Tibial nerve (tissue), 4 donors: ENCODE measurements at places on chromosomes 16 and 17. TPM values are rescaled to one million over a fixed set of nuclear protein-coding genes. Genes with fewer than 3 reads are reported as not detected.

DNA sequence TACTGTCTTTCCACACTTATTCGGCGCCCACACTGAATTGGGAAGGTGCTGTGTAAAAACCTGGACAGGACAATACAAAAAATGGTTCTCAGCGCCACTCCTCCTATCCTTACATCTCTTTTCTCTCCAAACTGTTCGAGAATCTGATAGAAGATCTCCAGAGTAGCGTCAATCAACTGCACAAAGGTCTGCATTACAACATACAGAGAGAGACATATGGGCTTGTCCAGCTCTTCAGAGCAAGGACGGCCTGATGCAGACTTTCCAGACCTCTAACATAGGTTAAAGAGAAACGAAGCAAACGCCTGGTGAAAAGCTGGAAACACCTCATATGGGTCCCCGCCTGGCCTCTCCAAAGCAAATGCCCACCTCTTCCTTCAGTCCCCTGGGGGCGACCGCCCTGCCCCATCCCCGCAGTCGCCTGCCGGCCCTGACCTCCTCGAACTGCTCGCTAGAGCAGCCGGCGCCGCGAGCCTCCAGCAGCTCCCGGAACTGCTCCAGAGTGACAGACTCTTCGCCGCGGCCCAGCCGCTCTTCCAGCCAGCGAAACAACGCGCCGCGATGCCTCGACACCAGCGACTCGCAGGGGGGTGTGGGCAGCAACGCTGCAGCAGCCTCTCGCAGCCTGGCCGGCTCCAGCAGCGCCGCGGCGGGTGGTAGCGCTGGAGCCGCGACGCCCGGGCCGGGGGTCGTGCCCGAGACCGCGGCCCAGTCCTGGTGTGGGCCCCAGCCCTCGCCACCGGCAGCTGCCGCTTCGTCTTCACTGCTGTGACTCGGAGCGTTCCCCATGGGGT is 526 bp downstream of the ZZEF1 start:
- H3K4me3 ChIP-seq, result peak overlapping the region; percentile 86
- H3K27ac ChIP-seq, result peak overlapping the region; percentile 99
- H3K36me3 ChIP-seq, result no peaks in the 10 kb centered on the region
- peaks cover 42% of the 10 kb centered on the region for H3K4me1 ChIP-seq
- H3K27me3 ChIP-seq, result no peaks in the 10 kb centered on the region
- no peak for DNase-seq

- H3K4me3 ChIP-seq, result no peak overlapping the region
- H3K27ac ChIP-seq, result no peak overlapping the region
- peaks cover 19% of the 10 kb centered on the region for H3K4me1 ChIP-seq
- no peak for DNase-seq
- H3K27me3 ChIP-seq, result no peaks in the 10 kb centered on the region
Observed at GRCh38 chr16:50304467-50305440, 38.4 kb downstream of the ADCY7 start.

GRCh38 chr17:7915179-7915610 is 894 bp downstream of the RNF227 start:
- H3K36me3 ChIP-seq, result no peaks in the 10 kb centered on the region
- peaks cover 13% of the 10 kb centered on the region for H3K4me1 ChIP-seq
- H3K27ac ChIP-seq, result peak overlapping the region; percentile 93

DNA sequence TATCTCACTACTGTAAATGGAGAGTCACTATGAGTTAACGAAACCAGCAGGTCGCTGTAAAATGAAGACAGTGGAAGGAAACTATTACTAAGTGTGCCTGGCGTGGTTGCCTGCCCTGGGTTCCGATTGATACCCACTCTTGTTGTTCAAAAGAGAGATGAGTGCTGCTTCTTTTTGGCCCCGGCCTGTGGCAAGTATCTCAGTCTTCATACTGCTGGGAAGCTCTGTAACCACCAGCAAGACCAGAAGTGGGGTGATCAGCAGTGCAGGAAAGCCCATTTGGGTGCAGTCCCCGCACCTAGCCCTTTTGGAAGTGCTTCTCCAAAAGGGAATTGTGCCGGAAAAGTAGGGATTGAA is 104.5 kb downstream of the SNX29 start:
- no peak for DNase-seq
- H3K4me3 ChIP-seq, result no peak overlapping the region
- no peaks in the 10 kb centered on the region for H3K27me3 ChIP-seq

DNA sequence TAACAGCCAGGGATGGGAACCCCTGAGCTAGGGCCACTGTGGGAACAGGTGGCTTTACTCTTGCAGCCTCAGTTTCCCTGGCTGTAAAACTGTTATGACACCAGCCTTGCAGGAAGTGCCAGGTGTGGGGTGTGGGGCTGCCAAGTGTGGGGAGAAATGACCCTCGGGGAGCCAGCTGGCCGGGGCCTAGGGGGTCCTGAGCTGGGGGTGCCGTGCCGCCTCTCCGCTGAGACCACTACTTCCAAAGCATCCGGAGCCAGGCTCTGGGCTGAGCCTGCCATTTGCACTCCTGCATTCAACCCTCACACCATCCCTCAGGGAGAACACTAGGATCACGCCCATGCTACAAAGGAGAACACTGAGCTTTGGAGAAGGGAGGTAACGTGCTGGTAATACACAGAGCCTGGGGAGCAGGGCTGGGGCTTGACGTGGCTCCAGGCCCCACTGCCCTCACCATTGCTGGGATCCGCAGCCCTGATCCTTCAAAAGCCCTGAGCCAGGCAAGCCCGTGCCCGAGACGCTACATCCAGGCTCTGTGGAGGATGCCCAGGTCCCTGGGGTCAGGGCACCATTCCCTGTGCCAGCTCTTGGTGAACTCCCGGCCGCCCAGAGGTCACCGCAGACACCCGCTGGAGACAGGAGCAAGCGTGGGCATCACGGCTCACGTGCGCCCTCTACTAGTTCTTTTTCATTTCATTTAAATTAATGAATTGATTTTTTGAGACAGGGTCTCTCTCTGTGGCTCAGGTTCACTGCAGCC is 28.8 kb upstream of the GINS2 start:
- no peaks in the 10 kb centered on the region for H3K27me3 ChIP-seq
- no peak overlapping the region for H3K4me3 ChIP-seq
- peak; percentile 74 for DNase-seq
- H3K36me3 ChIP-seq, result no peaks in the 10 kb centered on the region

DNA sequence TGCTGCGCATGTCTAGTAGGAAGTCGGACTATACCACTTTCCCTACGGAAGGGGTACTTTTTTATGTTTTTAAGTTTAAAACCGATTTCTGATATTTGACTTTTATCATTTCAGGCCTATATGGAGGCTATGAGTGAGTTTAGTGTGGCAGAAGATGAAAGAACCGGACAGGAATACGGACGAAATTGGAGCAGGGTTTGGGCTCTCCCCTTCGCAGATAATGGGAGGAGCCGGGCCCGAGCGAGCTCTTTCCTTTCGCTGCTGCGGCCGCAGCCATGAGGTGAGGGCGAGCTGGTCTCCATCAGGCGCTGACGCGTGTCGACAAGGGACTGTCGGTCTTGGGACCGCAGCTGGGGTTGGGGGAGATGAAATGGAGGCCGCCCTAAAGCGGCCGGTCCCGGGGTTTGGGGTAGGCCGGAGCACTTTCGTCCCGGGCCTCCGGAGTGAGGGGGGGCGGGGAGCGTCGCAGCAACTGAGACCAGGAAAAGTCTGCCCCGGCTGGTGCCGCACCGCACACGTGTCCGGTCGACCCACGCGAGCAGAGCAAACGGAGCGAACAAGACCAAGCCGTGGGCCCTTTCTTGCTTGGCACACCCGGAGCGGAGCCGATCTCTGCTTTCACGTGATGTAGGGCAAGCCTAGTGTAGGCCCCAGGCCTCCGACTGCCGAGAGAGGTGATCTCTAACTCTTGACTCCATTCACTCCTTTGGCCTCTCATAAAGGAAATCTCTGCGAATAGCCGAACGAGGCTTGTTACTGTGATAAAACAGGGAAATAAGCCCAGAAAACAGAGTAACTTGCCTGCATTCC is at the start of gene RPL19:
RPL19 (plus strand) TSS at position 214 of the 810 bp plus-strand sequence; CDS start at position 276, 62 bp downstream.
- peak within 1 kb of the TSS; percentile 96 for H3K27ac ChIP-seq
- peak within 1 kb of the TSS; percentile 75 for H3K4me3 ChIP-seq
- no peaks in the 10 kb centered on the region for H3K36me3 ChIP-seq
- peaks cover 33% of the 10 kb centered on the region for H3K4me1 ChIP-seq

DNA sequence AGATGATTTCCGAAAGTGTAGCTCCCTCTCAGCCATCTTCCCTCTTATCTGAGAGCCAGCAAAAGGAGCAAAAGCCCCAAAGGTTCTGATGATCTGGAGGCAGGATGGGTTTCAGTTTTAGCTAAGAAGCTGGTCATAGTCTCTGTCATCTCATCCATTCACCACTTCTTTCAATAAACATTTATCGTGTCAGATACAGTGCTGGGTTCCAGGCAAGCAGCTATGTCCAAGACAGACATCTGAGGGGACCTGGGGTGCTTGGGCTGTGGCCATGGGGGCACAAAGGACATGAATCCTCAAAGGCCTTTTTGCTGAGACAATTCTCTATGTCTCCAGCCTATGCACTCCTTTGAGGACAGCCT is 1.0 kb upstream of the ETV4 start:
- H3K4me3 ChIP-seq, result no peak overlapping the region
- H3K36me3 ChIP-seq, result no peaks in the 10 kb centered on the region
- peaks cover 30% of the 10 kb centered on the region for H3K27me3 ChIP-seq
- no peak for DNase-seq

GRCh38 chr17:44187131-44187899 is 543 bp downstream of the TMUB2 start:
- peak overlapping the region; percentile 98 for H3K27ac ChIP-seq
- DNase-seq, result no peak
- no peaks in the 10 kb centered on the region for H3K27me3 ChIP-seq
- H3K4me3 ChIP-seq, result peak overlapping the region; percentile 89
- H3K4me1 ChIP-seq, result no peaks in the 10 kb centered on the region

GRCh38 chr17:57745242-57745641 is at the start of gene CCDC182:
Gene CCDC182, minus strand, starts transcription at chr17:57745299. Its CDS starts 27 bp downstream, at chr17:57745272.
- H3K4me3 ChIP-seq, result no peak within 1 kb of the TSS
- no peak within 1 kb of the TSS for H3K27ac ChIP-seq
- no peaks in the 10 kb centered on the region for H3K27me3 ChIP-seq
- no peaks in the 10 kb centered on the region for H3K4me1 ChIP-seq
- no peak for DNase-seq

DNA sequence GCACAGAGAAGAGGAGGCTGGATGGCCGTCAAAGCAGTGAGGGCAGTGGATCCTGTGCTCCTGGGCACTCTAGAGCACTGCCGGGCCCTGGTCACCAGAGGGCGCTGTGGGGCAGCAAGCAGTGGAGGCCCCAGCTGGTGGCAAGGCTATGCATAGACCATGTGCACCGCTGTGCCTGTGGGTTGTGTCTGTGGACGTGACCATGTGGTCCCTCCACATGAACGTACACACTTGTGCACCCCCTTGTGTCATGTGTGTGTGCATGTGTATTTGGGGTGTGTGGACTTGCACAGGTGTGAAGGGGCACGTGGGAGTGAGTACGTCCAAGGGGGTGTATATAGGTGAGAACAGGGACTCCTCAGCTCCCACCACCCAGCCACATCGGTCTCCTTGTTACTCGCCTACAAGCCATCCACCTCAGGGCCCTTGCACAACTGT is 4.4 kb upstream of the MAP2K3 start:
- no peak overlapping the region for H3K27ac ChIP-seq
- H3K27me3 ChIP-seq, result no peaks in the 10 kb centered on the region
- DNase-seq, result peak; percentile 77
- H3K4me1 ChIP-seq, result no peaks in the 10 kb centered on the region
- no peak overlapping the region for H3K4me3 ChIP-seq

DNA sequence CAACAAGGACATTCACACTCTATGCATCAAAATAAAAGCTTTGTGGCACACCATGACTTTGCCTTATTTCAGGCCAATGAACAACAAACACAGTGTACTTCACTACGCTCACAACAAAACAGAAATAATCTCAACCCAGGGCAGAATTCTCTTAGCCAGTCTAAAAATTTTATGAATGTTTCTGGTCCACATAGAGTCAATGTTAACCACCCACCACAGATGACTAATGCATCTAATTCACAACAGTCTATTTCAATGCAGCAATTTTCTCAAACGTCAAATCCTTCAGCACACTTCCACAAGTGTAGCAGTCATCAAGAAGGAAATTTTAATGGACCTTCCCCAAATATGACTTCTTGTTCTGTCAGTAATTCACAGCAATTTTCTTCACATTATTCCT is 101.7 kb downstream of the CHD9 start:
- DNase-seq, result no peak
- no peak overlapping the region for H3K27ac ChIP-seq
- no peaks in the 10 kb centered on the region for H3K4me1 ChIP-seq
- H3K4me3 ChIP-seq, result no peak overlapping the region
- no peaks in the 10 kb centered on the region for H3K36me3 ChIP-seq

- H3K4me1 ChIP-seq, result no peaks in the 10 kb centered on the region
- peak; percentile 63 for DNase-seq
- H3K27ac ChIP-seq, result peak overlapping the region; percentile 58
- H3K4me3 ChIP-seq, result no peak overlapping the region
- no peaks in the 10 kb centered on the region for H3K27me3 ChIP-seq
Observed at GRCh38 chr17:10156948-10157607, 41.3 kb downstream of the GAS7 start.

- no peak overlapping the region for H3K4me3 ChIP-seq
- peaks cover 14% of the 10 kb centered on the region for H3K4me1 ChIP-seq
- no peaks in the 10 kb centered on the region for H3K27me3 ChIP-seq
Observed at GRCh38 chr16:79288066-79288465, 312.5 kb downstream of the MAF start.

GRCh38 chr17:57338257-57338914 is 82.1 kb downstream of the MSI2 start:
- no peak overlapping the region for H3K27ac ChIP-seq
- H3K36me3 ChIP-seq, result no peaks in the 10 kb centered on the region
- H3K4me3 ChIP-seq, result no peak overlapping the region
- H3K27me3 ChIP-seq, result no peaks in the 10 kb centered on the region

DNA sequence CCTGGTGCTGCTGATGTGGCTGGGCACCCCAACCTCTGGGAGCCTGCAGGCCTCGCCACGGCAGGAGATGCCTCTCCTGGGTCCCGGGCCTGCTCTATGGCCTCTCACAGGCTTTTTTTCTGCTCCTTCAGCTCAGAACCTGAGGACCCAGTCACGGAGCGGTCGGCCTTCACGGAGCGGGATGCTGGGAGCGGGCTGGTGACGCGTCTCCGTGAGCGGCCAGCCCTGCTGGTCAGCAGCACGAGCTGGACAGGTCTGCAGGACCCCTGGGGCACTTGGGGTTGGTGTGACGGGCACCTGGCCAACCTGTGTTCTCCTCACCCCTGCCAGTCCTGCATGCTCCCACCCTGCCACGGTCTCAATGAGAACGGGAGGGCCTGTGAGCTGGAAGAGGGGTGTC is 7.0 kb downstream of the ALG1 start:
- no peak for DNase-seq
- no peaks in the 10 kb centered on the region for H3K4me1 ChIP-seq
- no peaks in the 10 kb centered on the region for H3K36me3 ChIP-seq
- no peaks in the 10 kb centered on the region for H3K27me3 ChIP-seq
- no peak overlapping the region for H3K4me3 ChIP-seq

GRCh38 chr16:23317266-23317661 is 15.2 kb downstream of the SCNN1B start:
- H3K36me3 ChIP-seq, result no peaks in the 10 kb centered on the region
- H3K4me1 ChIP-seq, result no peaks in the 10 kb centered on the region
- H3K4me3 ChIP-seq, result no peak overlapping the region
- no peak overlapping the region for H3K27ac ChIP-seq
- DNase-seq, result no peak
- H3K27me3 ChIP-seq, result no peaks in the 10 kb centered on the region

The C16orf54 gene
- 0.60 TPM for total RNA-seq

The TMED6 gene
- not detected for total RNA-seq

The RPL19 gene
- total RNA-seq, result 2,891 TPM
